Stimulated activated CD8-positive, alpha-beta memory T cell treated with anti-CD3 and anti-CD28 coated beads, Interleukin-15, amount 100 ng/mL, for 24 hours (primary cell): ENCODE measurements at places on chromosomes 5 and 9.

DNA sequence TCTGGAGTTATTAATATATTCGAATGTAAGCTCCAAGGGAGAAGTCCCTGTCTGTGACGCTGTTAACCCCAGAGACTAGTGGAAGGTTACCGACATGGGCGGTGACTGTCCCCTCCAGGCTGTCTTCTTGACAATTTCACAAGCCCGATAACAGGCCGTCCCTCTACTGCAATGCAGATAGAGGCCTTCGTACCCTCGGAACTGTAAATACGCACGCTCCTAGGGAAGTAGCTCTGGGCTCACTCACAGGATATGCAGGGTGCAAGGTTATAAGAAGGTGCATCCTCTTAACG is 680 bp upstream of the RFK start:
- DNase-seq = peak; percentile 12

- no peak for DNase-seq
Measured at GRCh38 chr9:107868186-107868585, 378.6 kb upstream of the KLF4 start.

- no peak for DNase-seq
Measured at GRCh38 chr5:157121709-157122108, 12.9 kb upstream of the HAVCR2 start.

DNA sequence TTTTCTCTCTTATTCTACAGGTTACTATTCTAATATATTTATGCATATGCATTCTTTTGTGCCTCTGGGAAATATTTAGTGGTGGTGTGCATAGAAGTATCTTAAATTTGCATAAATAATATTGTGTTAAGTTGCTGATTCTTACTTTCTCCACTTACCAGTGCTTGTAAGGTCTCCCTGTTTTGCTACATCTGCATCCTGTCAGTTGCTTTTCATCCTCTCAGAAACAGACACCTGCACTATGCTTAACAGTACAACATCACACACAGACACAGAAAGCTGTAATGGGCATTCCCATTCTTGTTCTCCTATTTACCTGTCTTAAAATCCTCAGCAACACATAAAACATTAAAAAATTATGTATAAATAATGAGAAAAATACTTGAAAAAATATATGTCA is 713.3 kb upstream of the RGMB start:
- no peak for DNase-seq

DNA sequence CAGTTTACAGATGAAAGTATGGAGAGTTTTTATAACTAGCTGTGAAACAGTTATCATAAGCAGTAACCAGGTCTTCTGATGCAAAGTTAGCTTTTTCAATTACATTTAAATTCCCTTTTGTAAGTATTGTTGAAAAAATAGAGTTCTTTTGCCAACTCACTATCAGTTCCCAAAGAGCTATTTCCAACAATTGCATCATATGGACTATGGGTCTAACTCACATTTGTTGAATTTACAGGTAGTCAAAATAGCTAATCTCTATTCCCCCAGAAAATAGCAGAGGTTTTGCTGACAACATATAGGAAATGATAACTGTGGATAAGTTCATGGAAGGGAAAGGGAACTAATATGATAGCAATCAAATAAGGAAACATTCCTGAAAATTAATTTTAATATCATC is 1.4 kb downstream of the SPINK1 start:
- DNase-seq = no peak

DNA sequence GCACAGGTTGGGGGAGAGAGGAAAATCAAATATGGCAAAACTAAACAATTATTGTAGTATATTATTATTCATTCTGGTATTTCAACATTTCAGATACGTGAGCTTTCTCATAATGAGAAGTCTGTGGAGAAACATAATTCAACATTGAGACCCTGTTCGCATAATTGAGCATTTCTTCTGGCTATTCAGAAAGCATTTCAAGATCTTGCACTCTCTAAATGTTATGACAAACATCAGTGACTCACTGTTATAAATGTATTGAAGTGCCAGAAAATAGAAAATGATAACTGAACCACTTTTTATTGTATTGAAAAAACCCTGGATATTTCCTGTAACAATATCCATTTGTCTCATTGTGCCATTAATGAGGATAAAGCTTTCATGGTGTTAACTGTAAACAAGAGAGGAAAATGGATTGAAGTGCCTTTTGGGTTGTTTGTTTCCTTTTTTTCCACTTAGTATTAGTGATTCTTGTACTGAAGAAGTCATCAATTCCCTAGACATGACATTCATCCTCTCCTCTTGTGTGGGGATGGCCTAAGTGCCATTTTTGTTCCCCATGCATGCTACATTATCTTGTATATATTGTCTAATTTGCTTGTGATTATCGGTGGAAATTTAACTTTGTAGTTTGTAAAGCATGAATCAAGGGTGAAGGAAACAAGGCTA is 124.6 kb downstream of the CAMK4 start:
- no peak for DNase-seq

DNA sequence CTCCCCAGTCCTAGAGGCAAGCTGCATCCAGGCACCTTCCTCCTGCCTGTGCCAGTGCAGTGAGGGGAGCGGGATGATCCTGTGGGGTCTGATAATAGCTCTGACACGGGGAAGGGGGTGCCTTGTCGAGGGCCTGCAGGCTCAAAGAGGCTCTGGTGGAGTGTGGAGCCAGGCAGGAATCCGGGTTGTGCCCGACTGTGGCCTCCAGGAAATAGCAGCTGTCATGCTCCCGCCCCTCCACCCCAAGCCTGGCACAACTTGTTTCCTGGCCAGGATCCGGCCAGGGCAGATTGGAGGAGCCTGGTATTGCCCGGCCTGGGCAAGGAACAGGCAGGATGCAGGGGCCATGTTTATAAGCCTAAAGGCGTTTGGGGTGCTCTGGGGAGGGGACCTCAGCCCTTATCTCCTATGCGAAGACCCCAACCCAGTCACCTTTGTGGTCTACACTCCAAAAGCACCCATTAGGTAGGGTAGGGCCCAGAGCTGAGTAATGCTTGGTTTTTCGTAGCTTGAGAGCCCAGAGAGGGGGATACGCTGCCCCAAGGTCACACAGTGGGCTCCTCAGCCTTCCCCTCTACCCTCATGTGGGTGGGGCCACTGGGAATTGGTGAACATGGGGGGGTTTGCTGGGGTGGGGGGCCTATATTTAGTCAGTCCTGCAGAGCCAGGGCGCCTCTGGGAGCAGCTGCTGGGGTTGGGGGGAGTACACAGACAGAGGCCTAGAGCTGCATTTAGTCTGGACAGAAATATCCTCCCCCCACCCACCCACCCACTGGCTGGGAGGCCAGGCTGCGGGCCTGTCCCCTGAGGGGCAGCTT is 12.2 kb downstream of the CXXC5 start:
- DNase-seq = no peak

DNA sequence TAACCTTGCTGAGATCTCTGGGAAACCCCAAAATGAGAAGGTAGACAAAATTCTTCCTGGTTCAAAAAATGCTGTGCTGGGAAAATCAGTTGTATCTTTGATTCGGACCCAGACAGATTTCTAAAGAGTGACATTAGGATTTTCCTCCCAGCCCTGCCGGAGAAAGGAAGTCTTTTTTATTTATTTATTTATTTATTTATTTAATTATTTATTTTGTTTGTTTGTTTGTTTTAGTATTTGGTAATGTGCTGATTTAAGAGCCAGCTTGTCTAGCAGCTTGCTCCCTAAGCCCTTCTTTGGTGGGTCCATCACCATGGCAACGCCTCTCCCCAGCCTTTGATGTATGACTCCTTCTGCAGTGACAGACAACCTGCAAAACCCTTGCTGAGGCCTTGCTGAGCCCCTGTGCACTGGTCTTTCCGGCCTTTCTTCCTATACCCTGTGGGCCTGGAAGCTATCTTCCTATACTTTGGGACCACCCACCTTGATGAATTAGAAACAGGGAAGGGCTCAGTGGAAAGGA is 60.6 kb upstream of the AFAP1L1 start:
- no peak for DNase-seq

DNA sequence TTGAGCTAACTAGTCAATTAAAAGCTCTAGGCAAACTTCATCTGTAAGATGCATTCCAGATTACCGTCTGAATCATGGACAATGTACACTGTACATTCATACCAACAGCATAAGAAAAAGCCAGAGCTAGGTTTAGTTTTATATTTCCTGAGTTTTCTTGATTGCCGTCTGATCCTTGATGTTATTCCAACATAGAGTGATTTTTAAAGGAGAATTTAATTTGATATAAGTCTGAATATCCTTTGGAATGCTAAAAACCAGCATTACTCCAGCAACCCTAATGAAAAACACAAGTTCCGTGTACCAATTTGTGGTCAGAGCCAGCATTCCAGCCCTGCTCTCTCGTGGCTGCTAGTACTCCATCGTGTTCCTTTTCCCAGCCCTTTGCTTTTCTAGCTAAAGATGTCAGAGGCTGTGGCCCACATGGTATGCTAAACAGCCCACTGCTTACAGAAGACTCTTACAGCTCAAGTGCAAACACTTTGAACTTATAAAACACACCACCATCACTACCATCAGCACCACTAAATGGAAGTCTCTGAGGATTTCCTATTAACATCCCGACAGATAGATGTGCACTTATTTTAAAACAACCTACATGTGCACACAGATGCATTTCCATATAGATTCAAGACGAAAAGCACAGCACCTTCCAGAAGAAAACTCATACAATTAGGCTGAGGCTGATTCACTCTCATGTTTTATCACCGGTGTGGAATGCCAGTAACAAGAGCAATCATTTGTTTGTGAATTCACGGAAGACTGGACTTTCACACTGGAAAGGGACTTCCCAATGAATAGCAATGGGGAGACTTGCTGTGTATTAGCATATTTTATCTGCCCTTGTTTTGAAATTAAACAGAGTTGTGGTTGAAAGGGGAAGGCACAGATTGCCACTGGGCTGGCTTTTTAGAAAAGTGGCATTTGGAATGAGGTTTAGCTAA is 246.9 kb upstream of the GAS1 start:
- DNase-seq = no peak
